Activated naive CD4-positive, alpha-beta T cell (primary cell): ENCODE measurements at places on chromosomes 3 and 15.

DNA sequence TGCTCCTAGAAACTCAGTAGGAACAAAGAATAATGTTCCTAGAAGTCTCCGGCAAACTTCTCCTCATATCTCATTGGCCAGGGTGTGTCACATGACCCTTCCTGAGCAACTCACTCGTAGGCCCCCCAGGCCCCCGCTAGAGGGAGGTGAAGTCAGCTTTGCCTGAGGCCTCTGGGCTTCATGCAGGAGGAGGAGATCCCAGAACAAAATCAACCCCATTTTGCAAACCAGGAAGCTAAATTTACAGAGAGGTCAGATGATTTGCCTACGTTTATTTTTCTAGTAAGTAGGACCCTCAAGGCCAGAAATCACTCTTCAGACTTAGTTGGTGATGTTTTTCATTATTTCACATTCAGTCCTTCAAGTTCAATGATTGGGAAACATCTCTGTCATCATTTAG is 99.1 kb downstream of the SSR3 start:
- DNase-seq: no peak

GRCh38 chr3:156150434-156151066 is 30.2 kb downstream of the KCNAB1 start:
- no peak for DNase-seq

- no peak for DNase-seq
Measured at GRCh38 chr3:140270329-140270728, 335.3 kb downstream of the CLSTN2 start.

- DNase-seq: no peak
Measured at GRCh38 chr15:69491038-69491505, 38.5 kb downstream of the RPLP1 start.
